CD4-positive, alpha-beta T cell treated with Interleukin-2 at 100 ng/mL for 4 hours (primary cell): ENCODE measurements at places on chromosomes 6 and 20.

DNA sequence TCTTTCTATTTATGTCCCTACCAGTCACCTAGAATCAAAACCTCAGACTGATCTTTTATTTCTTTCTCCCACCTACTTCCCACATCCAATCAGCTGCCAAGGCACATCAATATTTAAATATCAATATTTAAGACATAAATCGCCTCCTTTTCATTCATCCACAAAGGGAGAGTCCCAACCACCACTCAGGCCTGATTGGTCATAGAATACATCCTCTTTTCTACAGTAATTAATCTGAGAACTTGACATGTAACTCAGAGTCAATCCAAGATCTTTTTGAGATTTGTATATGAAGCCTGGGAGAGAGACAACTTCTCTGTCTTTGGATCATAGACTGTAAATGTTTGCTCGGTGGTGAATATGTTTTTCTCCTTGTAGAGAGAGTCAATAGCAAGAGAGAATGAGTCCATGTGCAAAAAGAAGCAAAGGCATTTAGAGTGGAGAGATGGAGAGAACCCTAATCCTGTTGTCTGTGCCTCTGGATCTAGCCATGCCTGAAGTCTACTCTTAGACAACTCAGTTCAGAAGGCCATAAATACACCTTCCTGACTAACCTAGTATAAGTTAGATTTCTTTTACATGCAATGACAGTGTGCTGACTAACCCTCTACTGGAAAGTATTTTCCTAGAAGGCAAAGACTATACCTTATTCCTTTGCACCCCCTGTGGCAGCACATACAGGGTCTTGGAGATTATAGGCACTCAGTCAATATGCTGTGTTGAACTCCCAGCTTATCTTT, 12.1 kb upstream of the NEDD9 start:
- DNase-seq: no peak

DNA sequence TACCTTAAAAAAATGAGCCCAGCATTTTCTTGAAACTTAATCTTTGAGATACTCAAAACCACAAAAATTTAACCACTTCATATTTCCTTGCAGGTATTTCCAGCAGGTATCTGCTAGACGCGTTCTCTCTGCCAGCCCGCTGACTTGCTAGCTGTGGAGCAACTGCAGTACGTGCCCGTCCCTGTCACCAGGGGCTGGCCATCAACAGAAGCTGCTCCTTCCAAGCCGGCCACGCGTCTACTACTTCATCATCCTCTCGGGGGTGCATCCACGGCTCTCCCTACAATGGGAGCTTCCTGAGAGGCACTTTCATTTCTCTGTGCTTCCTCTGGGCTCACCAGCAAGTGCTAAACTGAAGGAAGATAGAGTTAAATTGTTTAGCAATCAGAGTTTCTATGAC, 132.4 kb downstream of the DTNBP1 start:
- no peak for DNase-seq

- no peak for DNase-seq
Measured at GRCh38 chr6:149286905-149287304, 30.6 kb upstream of the TAB2 start.

DNA sequence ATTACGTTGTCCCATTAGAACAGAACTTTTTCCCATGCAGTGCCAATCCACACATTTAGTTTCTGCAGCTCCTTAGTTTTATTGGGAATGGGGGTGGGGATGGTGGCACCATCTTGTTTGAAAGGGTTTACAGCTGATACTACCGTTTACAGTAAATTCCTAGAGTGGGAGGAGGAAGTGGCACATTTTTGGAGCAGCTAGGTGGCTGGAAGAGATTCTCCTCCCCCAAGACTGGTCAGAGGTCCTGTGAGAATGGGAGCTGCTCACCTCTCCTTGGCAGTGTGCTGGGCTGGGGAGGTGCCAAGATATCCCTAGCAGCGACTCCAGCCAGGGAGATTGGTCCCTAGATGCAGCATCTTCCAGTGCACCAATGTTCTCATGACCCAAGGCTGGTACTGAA, 12.4 kb upstream of the CCN6 start:
- DNase-seq: no peak

DNA sequence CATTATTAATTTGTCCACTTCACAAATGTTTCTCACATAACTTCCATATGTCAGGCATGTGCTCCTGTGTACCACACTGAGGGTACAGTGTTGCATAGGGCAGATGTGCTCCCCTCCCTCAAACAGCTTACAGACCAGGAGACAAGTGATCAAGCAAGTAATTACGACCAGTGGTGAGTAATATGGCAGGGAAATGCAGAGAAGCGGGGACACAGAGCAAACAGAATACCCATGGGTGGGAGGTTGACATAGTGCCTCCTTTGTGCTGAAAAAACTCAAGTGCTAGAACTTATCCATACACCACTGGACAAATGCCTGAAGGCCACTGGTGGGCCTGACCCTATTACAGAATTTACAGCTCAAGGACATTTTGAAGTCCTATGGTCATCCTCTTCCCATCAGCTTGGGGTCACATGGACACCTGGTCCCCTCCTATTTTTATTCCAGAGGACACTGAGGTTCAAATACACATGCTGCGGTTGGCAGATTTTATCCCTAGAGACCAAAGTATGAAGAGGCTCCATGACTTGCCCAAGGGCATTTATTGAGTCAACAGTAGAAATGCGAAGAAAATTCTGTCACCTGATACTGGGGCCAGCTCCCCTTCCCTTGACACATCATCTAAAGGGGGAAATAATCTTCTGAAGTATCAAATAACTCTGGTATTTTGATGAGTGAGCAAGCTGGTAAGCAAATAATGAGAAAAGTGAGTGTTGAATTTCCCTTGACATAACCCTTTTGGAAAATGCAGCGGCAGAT, 116.6 kb downstream of the QRSL1 start:
- DNase-seq: no peak

- no peak for DNase-seq
Measured at GRCh38 chr20:39019805-39020325, 57.7 kb downstream of the DHX35 start.

- no peak for DNase-seq
Measured at GRCh38 chr6:34334796-34335416, 57.6 kb downstream of the NUDT3 start.

- no peak for DNase-seq
Measured at GRCh38 chr20:39877788-39878187, 811.2 kb downstream of the MAFB start.

DNA sequence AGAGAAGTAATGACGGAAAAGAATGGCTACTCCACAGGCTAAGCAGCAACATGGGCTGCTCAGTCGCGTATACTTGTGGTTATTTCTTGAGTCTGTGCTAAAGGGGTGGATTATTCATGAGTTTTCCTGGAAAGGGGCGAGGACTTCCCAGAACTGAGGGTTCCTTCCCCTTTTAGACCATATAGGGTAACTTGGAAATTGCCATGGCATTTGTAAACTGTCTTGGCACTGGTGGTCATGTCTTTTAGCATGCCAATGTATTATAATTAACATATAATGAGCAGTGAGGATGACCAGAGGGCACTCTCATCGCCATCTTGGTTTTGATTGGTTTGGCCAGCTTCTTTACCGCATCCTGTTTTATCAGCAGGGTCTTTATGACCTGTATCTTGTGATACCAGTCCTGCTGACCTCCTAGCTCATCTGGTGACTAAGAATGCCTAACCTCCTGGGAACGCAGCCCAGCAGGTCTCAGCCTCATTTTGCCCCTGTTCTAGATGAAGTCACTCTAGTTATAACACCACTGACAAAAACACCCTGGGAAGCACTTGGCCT, 11.4 kb downstream of the LBP start:
- no peak for DNase-seq

DNA sequence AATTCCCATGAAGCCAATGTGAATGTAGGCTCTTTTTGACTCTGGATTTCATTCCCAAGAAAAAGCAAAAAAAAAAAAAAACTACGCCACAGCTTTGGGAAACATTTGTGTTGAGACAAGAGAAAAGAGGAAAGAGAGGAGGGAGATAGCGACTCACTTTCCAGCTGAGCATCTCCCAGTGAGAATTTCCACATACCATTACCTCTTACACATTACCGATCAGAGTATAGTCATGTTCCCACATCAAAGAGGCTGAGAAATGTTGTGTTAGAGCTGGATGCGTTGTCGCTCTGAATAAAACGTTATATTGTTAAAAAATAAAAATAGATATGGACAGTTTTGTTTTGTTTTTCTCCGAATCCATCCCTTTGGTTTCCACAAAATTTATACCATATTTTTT, 1019.3 kb upstream of the ADGRB3 start:
- DNase-seq: no peak

- no peak for DNase-seq
Measured at GRCh38 chr6:158544428-158544827, 15.5 kb upstream of the TMEM181 start.

DNA sequence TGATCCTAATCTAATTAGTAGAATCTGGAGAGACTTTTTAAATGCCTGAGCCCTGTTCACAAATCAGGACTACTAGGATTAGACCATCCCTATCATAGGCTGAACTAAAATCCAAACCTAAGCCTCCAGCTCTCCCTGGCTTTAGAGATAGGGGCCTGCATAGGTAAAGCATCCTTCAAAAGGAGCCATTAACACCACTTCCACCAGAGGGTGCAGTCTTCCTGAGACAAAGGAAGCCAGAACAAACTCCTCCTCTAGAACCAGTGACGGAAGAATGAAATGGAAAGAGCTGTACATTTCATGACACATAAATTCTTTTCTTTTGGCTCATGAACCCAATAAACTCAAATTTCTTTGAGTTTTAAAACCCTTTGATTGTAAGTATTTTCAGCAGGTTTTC, 291.2 kb upstream of the ADGRB3 start:
- no peak for DNase-seq

GRCh38 chr20:10282979-10283456, 64.4 kb downstream of the SNAP25 start:
- no peak for DNase-seq

GRCh38 chr20:40495956-40496355, 193.1 kb downstream of the MAFB start:
- DNase-seq: no peak

DNA sequence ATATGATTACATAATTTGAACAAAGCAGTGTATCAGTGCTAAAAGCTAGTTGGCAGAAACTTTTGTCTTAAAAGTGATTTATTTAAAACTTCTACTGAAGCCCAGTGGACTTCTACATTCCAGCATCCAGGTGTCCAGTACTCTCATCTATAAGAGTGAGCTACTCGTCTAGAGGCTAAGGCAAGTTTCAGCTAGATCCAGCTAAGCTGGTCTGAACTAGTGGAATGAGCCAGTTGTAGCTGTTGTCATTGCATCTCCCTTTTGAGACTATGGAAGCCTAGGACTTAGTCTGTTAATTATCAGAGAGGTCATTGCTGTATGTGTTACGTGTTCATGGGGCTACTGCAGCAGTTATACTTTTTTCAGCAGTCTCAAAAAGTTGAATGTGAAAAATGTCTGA, 165.1 kb downstream of the ZFAND3 start:
- no peak for DNase-seq

GRCh38 chr6:147566244-147566898, 57.9 kb downstream of the SAMD5 start:
- no peak for DNase-seq

- DNase-seq: no peak
Measured at GRCh38 chr20:17796091-17796563, 96.4 kb downstream of the BANF2 start.

DNA sequence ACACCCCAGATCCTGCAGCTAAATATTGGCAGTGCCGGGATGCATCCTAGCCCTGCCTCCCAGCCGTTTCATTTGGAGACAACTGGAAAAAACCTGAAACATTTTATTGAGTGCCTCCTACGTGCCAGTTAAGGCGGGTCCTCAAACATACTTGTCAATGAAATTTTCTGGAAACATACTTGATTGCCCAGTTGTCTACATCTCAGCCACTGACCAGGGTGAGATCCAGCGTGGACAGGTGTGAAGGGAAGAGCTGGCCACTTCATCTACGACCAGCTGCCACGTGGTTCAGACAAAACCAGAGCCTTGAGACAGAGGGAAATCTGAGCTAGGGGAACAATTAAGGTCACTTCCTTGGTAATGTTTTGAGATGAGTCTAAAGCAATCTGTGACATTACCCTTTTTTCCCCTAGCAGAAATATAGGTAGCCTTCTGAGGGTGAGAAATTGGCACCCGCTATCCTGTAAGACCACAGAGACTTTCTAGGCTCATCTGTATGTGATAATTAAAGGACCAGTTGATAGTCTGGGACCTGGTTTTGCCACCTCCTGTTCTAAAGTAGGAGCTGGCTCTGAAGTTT, 116.3 kb upstream of the MTHFD1L start:
- no peak for DNase-seq

- no peak for DNase-seq
Measured at GRCh38 chr6:5373430-5373829, 112.1 kb downstream of the FARS2 start.

DNA sequence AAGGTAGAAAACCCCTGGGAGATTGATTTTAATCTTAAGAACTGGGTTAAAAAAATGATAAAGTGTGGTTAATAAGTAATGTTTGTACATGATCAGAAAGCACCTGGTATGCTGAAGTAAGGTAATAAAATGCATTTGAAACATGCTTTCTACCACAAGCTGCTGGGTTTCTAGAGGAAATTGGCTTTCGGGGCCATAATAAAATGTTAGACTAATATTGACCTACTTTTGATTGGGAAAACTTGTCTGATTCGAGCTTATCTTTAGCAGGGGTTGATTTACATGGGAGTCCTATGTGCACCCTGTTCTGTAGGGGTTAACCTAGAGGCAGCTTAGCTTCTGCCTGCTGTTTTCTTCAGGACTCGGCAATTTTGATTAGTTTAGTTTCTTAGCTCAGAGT, 50.5 kb downstream of the CRYBG1 start:
- DNase-seq: no peak

GRCh38 chr20:5410470-5410869, 93.7 kb upstream of the PROKR2 start:
- DNase-seq: no peak

DNA sequence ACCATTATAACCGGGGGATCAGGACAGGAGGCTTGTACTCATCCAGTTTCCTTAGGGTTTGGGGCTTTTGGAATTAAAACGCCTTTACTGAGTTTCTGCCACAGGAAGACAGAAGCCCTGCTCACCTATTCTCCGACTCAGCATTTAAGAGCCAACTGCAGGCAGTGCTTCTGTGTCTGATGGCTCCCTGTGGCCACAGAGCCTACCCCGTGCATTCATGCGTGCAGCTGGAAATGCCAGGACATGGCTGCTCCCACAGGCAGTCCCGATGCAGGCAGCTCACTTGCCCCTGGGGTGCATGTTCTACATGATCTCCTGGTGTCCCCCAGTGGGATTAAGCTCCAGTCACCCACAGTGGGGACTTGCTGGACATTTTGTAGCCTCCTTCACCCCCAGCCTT, 22.2 kb downstream of the ZNF831 start:
- DNase-seq: no peak

- DNase-seq: no peak
Measured at GRCh38 chr6:112443179-112444065, 96.3 kb downstream of the RFPL4B start.
